ENCODE measurements at places on chromosomes 11 and 22. TPM values are rescaled to one million over a fixed set of nuclear protein-coding genes. Genes with fewer than 3 reads are reported as not detected.

DNA sequence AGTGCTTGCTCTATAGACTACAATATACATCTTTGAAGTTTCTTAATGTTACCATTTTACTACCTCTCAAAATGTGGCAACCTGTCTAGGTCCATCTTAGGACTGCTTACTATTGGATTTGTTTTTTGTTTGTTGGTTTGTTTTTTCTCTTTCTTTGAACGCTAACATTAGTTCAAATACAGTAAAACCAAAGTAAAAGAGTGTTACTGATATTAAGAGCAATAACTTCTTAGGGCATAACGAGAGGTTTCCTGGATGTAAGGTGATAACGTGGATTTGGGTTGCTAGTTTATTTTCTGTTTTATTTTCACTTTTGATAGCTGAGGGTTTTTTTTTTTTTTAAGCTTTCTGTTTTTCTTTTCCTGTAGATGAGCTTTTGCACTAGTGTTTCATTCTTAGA, 43.6 kb downstream of the TMEM135 start:
- peaks cover 3% of the 10 kb centered on the region for H3K36me3 ChIP-seq
- no peaks in the 10 kb centered on the region for H3K27me3 ChIP-seq
- peaks cover 20% of the 10 kb centered on the region for H3K4me1 ChIP-seq

DNA sequence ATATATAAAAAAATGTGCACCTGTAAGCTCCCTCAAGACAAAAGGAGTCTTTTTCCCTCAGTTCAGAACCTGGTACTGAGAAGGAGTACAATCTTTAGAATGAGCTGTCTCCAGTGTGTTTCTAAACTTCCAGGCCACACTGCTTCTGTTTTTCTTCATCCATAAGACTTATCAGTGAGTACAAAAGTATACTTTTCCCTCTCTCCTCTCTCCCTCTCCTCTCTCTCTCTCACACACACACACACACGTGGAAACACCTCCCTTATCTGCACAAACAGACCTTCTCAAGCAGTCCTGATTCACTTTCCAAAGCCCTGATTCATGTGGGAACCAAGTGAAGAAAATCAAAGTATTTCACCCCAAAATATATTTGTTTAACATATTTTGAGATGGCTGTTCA, 220.7 kb upstream of the UBASH3B start:
- DNase-seq = no peak
- peaks cover 51% of the 10 kb centered on the region for H3K4me1 ChIP-seq
- H3K4me3 ChIP-seq = peak overlapping the region; percentile 8
- H3K27me3 ChIP-seq = no peaks in the 10 kb centered on the region

- no peaks in the 10 kb centered on the region for H3K36me3 ChIP-seq
- H3K4me1 ChIP-seq = no peaks in the 10 kb centered on the region
Measured at GRCh38 chr11:88619656-88620385, 282.3 kb upstream of the CTSC start.

- H3K36me3 ChIP-seq = no peaks in the 10 kb centered on the region
- H3K27ac ChIP-seq = no peak overlapping the region
- H3K27me3 ChIP-seq = no peaks in the 10 kb centered on the region
- no peaks in the 10 kb centered on the region for H3K4me1 ChIP-seq
- no peak overlapping the region for H3K4me3 ChIP-seq
- DNase-seq = no peak
Measured at GRCh38 chr22:47171441-47172221, 409.2 kb downstream of the TBC1D22A start.

GRCh38 chr11:131694526-131695424, 324.4 kb downstream of the NTM start:
- H3K36me3 ChIP-seq = no peaks in the 10 kb centered on the region
- peak; percentile 88 for DNase-seq
- H3K4me1 ChIP-seq = no peaks in the 10 kb centered on the region
- no peak overlapping the region for H3K27ac ChIP-seq
- H3K27me3 ChIP-seq = peaks cover 70% of the 10 kb centered on the region

PATE2 gene
- not detected for total RNA-seq

- H3K27me3 ChIP-seq = no peaks in the 10 kb centered on the region
- H3K27ac ChIP-seq = no peak overlapping the region
- no peak for DNase-seq
- H3K4me1 ChIP-seq = no peaks in the 10 kb centered on the region
- no peaks in the 10 kb centered on the region for H3K36me3 ChIP-seq
Measured at GRCh38 chr22:32348031-32348611, 9.5 kb upstream of the RFPL3 start.

DNA sequence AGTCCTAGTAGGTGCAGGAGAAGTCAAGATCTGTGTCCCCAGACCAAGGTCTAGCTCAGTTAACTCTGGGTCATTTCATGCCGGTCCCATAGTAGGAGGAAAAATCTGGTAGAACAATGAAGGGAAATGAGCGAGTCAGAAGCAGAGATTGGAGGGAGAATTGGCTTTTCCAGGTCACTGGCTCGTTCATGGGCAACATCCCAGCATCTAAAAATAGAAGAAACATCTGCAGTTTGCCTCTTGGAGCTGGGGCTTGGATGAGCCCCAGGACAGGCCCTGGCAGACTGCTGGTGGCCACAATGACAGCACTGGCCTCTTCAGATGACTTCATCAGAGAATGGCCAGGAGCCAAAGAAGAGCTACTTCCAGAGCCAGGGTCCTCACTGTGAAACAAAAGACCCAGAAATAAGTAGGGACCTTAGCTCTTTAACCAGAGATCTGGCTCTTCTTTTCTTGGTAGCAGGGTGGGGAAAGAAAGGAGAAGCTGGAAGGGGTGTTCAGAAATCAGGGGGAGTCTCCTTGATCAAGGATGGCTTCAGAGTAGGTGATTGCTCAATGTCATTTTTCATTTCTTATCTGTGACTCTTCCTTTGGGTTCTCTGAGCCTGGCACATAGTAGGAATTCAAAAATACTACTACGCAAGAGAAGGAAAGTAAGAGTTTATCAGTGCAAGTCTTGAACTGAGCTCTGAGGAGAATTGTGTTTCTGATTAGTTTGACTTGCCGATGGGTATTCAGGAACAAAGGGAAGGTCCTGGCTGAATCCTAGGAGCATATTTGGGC, 102.6 kb downstream of the TMPRSS5 start:
- no peaks in the 10 kb centered on the region for H3K36me3 ChIP-seq
- no peak overlapping the region for H3K27ac ChIP-seq
- DNase-seq = no peak
- H3K4me3 ChIP-seq = no peak overlapping the region
- H3K27me3 ChIP-seq = no peaks in the 10 kb centered on the region
- H3K4me1 ChIP-seq = no peaks in the 10 kb centered on the region

- H3K4me1 ChIP-seq = no peaks in the 10 kb centered on the region
- H3K4me3 ChIP-seq = no peak overlapping the region
- H3K27me3 ChIP-seq = no peaks in the 10 kb centered on the region
- no peaks in the 10 kb centered on the region for H3K36me3 ChIP-seq
- H3K27ac ChIP-seq = no peak overlapping the region
Measured at GRCh38 chr11:106493751-106494150, 416.3 kb downstream of the AASDHPPT start.

DNA sequence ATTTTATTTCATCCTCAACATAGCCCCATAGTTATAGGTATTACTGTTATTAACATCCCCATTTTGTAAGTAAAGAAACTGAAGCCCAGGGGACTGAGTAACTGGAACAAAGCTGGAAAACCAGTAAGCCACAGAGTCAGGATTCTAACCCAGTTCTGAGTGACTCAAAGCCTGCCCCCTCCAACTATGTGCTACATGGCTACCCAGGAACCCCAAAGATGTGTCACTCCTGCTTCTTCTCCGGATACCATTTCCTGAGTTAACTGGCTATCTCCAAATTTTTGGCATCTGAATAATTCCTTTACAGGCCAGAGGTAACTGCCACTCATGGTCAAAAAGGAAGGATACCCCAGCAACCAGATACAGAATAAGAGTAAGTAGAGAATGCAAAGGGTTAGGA, 43.6 kb downstream of the TENM4 start:
- peak; percentile 15 for DNase-seq
- H3K27me3 ChIP-seq = no peaks in the 10 kb centered on the region
- no peak overlapping the region for H3K27ac ChIP-seq

PANX2 gene
- 30.9 TPM for total RNA-seq

GRCh38 chr11:32204751-32205150, 113.9 kb downstream of the RCN1 start:
- no peaks in the 10 kb centered on the region for H3K4me1 ChIP-seq
- no peaks in the 10 kb centered on the region for H3K36me3 ChIP-seq
- no peak overlapping the region for H3K27ac ChIP-seq
- no peak for DNase-seq
- no peak overlapping the region for H3K4me3 ChIP-seq

DNA sequence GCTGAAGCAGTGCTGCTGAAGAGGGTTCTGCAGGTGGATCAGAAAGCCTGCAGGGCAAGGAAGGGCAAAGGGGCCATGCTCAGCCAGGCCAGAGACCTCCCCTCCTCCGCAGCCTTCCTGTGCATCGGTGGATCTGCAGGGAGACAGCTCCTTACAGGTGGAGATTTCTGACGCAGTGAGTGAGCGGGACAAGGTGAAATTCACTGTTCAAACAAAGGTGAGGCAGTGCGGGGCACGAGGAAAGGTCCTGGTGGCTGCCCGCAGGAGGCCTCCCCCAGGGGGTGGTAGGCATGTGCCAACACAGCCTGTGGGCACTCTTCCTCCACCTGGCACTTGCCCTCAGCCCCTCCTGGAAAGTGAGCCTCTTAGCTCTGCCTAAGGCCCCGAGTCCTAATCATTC, 8.6 kb downstream of the CFL1 start:
- no peak overlapping the region for H3K4me3 ChIP-seq
- no peak for DNase-seq
- H3K27ac ChIP-seq = no peak overlapping the region
- peaks cover 15% of the 10 kb centered on the region for H3K36me3 ChIP-seq
- no peaks in the 10 kb centered on the region for H3K27me3 ChIP-seq

DNA sequence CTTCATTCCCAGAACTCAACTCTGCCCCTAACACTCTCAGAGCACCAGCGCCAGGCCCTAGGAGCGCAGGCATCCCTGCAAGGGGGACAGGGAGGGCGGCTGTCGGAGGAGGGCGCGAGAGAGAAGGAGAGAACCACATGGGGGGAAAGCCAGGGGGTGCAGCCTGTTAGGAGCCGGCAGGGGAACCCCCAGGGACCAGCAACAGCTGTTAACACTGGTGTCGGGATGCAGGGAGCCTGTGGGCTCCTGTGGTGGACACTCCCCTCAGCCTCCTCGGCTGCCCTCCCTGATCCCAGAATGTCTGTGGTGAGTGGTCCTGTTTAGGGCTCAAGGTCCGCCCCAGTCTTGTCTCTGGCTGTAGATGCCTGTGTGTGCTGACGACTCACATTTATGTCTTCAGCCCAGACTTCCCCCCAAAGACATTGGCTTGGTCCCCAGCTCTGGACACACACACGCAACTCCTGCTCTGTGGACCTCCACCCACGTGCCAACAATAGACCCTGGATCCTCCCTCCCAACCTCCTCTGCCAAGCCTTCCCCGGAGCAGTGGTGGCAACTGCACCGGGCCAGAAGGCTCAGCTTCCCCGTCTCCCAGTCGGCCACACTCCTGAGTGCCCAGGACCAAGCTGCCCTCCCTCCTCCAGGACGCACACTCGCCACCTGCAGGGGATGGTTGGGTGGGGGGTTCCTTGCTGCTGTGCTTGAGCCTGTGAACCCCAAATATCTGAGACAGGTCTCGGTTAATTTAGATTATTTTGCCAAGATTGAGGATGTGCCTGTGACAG, 817 bp upstream of the IFITM5 start:
- no peak overlapping the region for H3K27ac ChIP-seq
- no peak overlapping the region for H3K4me3 ChIP-seq
- H3K27me3 ChIP-seq = no peaks in the 10 kb centered on the region
- peak; percentile 38 for DNase-seq
- H3K36me3 ChIP-seq = no peaks in the 10 kb centered on the region

DNA sequence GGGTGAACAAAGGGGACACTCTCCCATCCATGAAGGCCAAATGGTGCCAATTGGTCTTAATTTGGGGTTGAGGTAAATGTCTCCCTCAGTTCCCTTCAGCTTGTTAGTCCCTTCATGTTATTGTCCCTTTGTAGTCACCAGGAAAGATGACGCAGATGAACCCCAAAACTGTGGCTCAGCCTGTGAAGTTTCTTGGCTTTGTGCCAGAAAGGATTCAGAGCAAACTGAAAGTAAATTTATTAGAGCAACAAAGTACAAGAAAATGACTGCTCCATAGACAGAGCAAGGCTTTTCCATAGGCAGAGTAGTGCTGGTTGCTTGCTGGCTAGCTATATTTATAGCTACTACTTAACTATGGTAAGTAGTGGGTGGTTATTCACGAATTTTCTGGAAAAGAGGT, 16.7 kb downstream of the OR4C3 start:
- no peak overlapping the region for H3K27ac ChIP-seq
- H3K4me1 ChIP-seq = no peaks in the 10 kb centered on the region
- no peaks in the 10 kb centered on the region for H3K36me3 ChIP-seq
- DNase-seq = no peak
- H3K4me3 ChIP-seq = no peak overlapping the region

- H3K4me1 ChIP-seq = no peaks in the 10 kb centered on the region
- no peak overlapping the region for H3K4me3 ChIP-seq
- no peaks in the 10 kb centered on the region for H3K27me3 ChIP-seq
- H3K36me3 ChIP-seq = no peaks in the 10 kb centered on the region
Measured at GRCh38 chr11:18731949-18732821, 6.2 kb upstream of the IGSF22 start.

DNA sequence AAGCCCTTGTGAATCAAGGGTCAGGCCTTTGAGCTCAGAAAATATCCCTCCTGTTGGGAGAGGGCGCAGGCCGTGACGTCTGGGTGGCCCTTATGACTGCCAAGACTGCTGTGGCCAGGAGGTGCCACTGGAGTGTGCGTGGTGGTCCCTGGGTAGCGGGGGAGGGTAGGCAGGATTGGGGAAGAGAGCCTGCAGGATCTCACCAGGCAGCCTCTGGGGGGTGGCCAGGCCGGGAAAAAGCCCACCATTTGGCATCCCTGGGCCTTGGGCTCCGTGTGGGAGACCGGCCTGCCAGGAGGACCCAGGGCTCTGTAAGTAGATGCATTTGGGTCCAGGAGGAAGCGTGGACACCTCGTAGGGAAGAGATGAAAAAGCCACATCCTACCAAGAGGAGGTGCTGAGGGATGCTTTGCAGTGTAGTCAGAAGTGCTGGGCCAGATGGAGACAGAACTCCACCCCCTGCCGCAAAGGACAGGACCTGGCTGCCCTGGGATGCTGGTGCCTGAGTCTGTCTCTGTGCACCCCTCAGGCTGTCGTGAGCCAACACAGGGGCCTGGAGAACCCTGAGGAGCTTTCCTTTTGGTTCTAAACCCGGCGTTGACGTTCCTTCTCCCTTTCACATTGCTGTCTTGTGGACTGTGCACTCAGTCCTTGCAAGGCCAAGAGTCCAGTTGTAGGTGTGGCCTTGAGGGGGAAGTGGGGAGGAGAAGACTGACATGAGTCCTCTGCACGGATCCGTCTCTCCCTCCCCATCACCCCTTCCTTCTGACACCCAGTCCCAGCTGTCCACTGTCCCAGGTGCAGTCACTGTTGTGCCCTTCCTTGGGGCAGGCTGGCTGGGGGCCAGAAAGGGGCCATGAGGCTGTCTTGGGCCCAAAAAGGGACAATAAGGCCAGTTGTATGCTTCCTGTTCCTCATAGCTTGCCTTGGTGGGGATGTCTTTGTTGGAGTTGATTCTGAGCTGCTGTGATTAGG, 12.7 kb upstream of the MIEF1 start:
- H3K27ac ChIP-seq = no peak overlapping the region
- H3K4me1 ChIP-seq = no peaks in the 10 kb centered on the region
- no peak for DNase-seq
- H3K4me3 ChIP-seq = no peak overlapping the region

IGLL1 gene
- not detected for total RNA-seq

GRCh38 chr22:50218996-50219727, 18.4 kb downstream of the SELENOO start:
- peak; percentile 47 for DNase-seq
- H3K4me3 ChIP-seq = no peak overlapping the region
- H3K36me3 ChIP-seq = peaks cover 30% of the 10 kb centered on the region
- no peak overlapping the region for H3K27ac ChIP-seq
- no peaks in the 10 kb centered on the region for H3K27me3 ChIP-seq
